ENCODE measurements at places on chromosomes 3 and 15.
A peak's percentile ranks its signal among the peaks of the same experiment; 100 is the strongest.

- DNase-seq = no peak
Measured at GRCh38 chr15:69610858-69611257, 158.2 kb downstream of the RPLP1 start.

GRCh38 chr3:90091549-90091948, 984.1 kb downstream of the EPHA3 start:
- peak; percentile 25 for DNase-seq

GRCh38 chr15:64990168-64990470, 405 bp upstream of the SPG21 start:
- DNase-seq = no peak

- no peak for DNase-seq
Measured at GRCh38 chr3:184899953-184900595, 88.1 kb downstream of the VPS8 start.

GRCh38 chr3:131847966-131848510, 186.8 kb downstream of the CPNE4 start:
- no peak for DNase-seq

- no peak for DNase-seq
Measured at GRCh38 chr3:183439515-183439914, 11.1 kb upstream of the MCF2L2 start.

DNA sequence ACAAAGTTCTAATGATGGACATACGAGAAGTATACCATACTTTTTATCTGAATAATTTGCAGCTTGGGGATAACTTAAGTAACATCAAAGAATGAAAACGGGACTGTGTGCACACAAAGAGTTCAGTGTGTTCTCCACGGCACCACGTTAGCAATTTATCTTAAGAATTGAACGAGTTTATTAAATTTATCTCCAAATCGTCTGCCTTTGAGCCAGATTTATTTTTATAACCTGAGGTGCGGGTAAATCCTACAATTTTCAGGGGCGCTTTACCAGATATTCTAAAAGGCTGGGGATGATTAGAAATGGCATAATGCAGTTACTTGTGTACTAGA, 3.5 kb downstream of the CHD2 start:
- no peak for DNase-seq

DNA sequence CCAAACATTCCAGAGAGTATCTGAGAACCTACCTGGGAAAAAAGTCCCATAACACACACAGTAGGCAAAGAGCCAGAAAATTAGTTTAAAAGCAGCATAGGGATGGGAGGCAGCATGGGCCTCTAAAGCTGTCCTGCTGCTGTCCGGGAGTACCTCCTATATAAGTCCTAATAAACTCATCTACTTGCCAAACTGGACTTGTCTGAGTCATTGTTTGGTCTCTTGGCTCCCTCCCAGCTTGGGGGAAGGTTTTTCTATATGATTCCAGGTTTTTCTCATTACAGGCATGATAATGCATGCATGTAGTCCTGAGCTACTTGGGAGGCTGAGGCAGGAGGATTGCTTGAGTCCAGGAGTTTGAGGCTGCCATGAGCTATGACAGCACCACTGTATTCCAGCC, 17.5 kb upstream of the HACD2 start:
- DNase-seq = no peak

GRCh38 chr3:34886443-34886842, 752.9 kb upstream of the ARPP21 start:
- DNase-seq = no peak

- DNase-seq = no peak
Measured at GRCh38 chr3:196274585-196274984, 12.9 kb downstream of the PCYT1A start.

GRCh38 chr3:170117134-170117533, 64.4 kb downstream of the PHC3 start:
- no peak for DNase-seq

- no peak for DNase-seq
Measured at GRCh38 chr3:120741837-120742197, 499 bp downstream of the RABL3 start.

DNA sequence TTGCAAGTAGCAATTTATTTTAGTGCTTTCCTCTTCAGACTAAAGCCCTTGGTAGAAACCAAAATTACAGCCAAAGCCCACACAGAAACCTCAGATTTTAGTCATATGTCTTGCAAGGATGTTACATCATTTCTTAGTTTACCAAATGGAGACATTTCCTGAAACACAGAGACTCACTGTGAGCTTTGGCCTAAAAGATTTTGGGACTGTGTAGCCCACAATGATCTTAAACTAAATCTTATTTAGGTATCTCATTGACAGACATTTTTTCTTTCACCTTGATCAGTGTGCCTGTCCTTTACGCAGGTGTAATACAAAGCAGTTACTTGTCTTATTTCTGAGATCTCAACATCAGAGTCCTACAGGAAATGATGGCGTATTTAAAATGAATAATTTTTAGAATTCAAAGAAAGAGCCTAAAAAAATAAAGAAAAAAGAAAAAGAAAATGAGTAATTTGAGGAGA, 27.8 kb upstream of the AP4E1 start:
- no peak for DNase-seq

GRCh38 chr3:792630-793029, 300.2 kb upstream of the CNTN6 start:
- DNase-seq = no peak

GRCh38 chr3:178777718-178778411, 241.6 kb downstream of the KCNMB2 start:
- DNase-seq = no peak

DNA sequence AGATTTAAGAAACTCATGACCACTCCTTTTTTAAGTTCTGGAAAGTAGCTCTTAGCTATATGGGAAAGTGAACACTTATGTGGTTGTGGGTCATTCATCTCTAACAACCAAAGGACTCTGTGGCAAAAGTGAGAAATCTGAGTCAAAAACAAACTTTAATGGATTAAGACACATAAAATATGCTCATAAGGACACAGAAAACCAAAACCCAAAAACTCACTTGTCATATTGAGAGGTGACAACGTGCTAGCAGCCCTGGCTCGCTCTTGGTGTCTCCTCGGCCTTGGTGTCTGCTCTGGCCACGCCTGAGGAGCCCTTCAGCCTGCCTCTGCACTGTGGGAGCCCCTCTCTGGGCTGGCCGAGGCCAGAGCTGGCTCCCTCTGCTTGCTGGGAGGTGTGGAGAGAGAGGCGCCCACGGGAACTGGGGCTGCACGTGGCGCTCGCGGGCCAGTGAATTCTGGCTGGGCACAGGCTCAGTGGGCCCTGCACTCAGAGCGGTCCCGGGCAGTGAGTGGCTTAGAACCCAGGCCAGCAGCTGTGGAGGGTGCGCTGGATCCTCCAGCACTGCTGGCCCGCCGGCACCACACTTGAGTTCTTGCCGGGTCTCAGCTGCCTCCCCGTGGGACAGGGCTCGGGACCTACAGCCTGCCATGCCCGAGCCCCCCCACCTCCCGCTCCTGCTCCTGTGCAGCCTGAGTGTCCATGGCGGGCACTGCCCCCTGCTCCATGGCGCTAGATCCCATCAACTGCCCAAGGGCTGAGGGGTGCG, 30.3 kb upstream of the SKIL start:
- no peak for DNase-seq

DNA sequence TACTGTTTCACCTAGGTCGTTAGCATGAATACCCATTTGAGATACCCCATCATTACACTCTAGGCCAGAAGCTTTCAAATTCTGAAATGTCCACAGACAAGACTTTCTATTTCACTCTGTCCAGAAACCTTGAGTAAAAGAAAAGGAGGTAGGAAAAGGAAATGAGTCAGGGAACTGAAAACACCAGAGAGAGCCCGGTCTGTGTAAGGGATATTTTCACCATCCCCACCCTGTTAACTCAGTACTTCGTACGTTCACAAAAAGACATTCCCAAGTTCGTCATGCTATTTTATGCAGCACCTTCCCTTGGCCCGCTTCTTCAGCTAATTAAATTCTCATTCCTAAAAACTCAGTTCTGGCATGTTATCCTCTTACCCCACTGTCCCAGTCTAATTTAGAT, 89.4 kb upstream of the SOX2 start:
- no peak for DNase-seq

DNA sequence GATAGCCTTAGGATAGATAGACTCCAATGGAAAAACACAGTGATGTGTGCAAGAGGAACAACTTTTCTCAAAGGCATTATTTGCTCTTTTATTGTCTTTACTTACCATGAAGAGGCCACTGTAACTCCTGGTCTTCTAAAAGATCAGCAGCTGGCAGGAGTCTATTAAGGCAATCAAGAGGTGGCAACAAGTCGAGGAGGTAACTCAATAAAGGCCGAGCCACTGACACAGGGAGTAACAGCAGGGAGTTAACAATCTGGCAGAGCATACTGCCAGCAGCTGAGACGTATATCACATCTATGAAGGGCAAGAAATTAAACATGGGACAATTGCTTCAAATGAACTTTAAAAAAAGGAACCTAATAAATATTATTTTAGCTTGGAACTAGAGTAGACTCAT, 106.2 kb downstream of the HERC1 start:
- DNase-seq = no peak

DNA sequence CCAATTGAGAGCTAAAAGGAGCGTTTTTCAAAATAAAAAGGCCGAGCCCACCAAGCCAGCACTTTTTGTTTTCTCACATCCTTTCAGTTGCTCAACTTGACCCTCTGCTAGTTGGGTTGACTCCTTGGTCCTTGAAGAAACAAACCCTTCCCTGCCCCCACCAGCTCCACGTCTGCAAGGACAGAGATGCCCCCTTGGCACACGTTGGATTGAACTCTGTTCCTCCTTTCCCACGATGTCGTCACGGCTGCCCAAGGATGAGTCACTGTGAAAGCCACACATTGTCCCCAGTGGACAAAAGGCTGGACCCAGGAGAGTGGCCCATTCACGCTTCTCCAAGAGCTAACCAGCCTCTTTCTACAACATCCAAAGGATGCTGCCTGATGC, 43.0 kb upstream of the SPATA12 start:
- DNase-seq = no peak

DNA sequence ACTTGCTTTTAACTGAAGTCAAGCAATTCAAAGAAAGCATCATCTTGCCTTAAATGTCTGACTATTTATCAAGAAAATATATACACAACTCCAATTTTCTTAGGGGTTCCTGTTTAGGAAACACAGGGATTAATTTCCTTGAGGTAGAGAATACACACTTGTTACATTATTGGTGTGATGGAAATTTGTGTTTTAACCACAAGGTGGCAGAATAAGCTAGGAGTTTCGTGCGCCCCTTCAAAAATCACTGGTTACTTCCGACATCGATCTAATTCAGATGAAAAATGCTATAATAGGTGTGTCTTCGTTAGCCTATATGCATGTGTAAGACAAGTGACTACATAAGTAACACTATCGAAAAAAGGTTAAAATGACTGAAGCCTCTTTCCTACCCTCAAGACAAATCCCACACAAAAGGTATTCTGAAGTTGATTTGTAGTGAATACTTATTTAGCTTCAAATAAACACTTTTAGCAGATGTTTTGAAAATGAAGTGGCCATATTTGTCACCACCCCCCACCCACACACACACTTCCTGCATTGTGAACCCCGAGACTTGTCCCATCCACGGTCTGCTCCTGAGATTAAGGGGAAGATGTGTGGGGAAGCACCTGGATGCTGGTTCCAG, 246.5 kb downstream of the ROBO1 start:
- DNase-seq = no peak

- no peak for DNase-seq
Measured at GRCh38 chr15:30670056-30670455, 44.1 kb downstream of the ARHGAP11B start.

- DNase-seq = no peak
Measured at GRCh38 chr3:141524988-141525387, 38.2 kb downstream of the RASA2 start.

DNA sequence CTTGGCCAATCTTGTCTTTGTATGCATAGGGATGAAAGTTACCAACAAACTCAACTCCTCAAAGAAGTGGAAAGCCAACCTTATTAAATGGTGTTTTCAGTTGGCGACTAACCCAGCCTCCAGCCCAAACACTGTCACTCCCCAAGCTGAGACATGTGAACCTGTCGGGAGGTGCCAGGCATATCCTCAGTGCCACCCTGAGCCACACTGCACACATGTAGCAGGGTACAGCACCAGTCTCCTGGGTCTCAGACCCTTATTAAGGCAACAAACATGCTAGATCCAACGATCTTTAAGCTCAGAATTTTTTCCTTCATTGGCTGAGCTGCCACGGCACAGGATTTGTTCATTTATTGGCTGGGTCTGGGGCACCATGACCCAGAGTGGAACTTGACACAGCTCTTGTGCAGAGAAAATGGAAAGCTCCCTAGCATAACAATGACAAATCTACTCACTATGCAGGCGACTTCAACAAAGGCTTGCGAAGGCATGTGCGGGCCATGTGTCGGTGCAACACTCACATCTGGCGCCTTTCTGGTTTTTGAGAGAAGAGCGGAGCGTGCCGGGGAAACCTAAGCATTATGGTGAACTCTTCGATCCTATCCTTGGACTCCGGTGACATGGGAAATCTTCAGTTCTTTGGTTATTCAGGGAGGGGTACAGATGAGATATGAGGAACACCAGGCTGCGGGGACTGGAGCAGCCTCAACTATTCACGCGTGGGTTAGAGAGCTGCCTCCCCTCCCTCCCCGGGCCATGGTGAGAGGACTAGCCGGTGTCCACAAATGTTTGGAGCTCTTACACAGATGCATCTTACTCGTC, 190.1 kb downstream of the FAM43A start:
- no peak for DNase-seq

- DNase-seq = no peak
Measured at GRCh38 chr3:34533451-34533850, 735.0 kb downstream of the PDCD6IP start.

DNA sequence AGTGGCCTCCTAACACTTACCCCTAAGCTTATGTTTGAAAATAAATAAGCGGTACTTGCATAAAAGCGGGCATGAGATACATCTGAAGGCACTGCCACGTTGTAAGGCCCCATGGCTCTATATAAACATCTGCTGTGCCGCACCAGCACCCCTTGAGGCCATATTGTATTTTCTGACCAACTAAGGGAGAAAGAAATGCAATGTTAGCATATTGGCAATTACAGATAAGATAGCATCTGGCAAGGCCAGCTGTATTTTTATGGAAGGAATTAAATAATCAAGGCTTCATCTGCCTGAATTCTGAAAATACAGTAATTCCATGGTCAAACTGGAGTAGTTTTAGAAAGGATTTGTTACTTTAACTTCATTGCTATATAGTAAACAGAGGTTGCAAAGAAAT, 28.7 kb downstream of the TMEM39A start:
- no peak for DNase-seq

GRCh38 chr15:22240986-22241385, 160.7 kb downstream of the OR4M2 start:
- no peak for DNase-seq

DNA sequence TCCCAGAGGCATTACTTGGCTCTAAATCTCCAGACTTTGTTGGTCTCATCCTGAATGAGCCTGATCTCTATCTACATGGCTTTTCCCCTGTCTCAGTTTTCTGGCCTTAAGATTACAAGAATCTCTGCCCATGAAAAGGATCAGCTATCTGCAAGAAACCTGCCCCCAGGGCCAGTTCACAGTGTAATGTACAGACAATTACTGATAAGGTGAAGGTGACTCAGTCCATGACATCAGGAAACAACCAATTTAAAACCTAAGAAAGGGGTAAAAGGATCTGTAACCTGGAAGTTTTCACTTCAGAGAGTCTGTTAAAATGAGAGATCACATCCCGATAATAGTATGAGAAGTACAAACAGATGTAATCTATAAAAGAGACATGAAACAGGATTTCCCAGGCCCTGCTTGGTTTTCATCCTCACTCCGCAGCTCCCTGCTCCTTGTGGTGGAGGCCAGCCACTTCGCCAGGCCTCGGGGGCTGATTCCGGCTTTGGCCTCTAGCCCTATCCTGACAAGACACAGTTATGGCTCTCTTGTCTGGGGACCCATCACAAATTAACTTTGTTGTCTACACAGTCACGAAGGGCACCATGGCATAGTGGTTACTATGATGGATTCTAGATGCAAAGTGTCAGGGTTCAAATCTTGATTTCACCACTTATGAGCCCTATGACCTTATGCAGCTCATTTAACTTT, 136.9 kb downstream of the THSD4 start:
- DNase-seq = no peak

Data from WTC11 (cell line).